ENCODE measurements at places on chromosomes 2 and 18.
A peak's percentile ranks its signal among the peaks of the same experiment; 100 is the strongest.

DNA sequence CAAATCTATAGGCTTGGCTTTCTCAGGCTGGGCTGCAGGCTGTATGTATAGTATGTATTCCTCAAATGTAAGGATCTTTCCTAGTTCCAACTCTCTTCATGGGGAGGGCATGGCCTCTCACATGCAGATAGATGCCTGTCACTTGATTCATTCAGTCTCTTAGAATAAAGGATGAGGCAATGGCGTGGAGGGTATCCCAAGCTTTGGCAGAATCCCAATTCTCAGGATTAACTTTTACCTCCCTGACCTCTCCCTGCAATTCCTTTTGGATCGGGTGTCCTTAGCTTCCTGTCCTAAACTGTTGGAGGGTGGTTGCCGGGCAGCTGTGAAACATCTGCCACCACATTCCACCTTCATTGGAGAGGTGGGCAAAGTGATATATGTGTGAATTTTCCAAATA, 80.3 kb downstream of the INSIG2 start:
- DNase-seq = no peak

DNA sequence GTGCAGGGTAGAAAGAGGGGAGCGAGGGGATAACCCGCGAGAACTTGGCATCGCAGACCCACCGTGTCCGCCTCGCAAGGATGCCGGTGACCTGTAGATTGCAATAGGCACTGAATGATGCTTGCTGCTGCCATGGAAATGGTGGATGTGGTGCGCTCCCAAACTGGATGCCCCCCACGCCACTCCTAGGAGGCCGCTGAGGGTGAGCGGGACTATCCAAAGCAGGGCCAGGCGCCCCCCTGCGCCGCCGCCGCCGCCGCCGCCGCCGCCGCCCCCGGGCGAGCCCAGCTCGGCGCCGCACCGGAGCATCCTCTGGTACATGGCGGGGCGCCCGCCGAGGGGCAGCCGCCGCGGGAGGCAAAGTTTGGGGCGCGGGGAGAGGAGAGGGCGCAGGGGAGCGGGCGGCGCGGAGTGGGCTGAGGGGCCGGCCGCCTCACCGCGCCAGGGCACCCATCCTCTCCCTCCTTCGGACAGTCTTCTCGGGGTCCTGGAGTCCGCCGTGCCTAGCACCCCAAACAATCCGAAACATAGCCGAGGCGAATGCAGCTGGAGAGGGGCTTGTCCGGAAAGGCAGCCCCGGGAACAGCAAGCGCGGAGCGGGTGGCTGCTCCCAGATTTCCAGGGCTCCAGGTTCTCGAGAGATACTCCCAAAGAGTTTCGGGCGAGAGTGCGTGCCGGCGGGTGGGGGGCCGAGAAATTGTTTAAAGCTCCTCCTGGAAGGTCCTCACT, 685.1 kb downstream of the NRXN1 start:
- DNase-seq = peak; percentile 43

DNA sequence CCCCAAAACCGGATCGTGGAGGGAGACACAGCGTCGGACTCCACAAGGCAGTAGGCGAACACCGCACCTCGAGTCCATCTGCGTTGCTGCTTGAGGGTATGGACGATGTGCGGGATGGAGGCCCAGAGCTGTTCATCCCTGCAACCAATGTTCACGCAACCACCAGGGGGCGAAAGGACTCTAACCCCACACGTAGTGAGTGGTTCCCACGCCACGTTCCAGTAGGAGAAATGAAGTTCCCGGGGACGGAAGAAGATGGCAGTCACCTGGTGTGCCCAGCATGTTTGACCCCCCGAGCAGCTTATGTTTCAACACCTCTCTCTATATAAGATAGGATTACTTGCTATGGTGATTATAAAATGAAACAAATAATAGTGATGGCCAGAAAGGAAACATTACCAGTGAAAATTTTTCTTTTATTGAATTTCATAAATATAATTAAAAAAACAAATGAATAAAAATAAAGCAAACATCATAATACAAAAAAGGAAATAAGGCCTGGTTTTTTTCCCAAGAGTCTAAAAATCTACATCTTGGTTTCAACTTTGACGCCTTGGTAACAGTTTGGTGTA, 184.3 kb downstream of the SH3BP4 start:
- no peak for DNase-seq

GRCh38 chr18:11274144-11274794, 124.9 kb upstream of the PIEZO2 start:
- DNase-seq = no peak
